C1 segment of cervical spinal cord (tissue), 14 donors: ENCODE measurements at places on chromosomes 6 and 20.

DNA sequence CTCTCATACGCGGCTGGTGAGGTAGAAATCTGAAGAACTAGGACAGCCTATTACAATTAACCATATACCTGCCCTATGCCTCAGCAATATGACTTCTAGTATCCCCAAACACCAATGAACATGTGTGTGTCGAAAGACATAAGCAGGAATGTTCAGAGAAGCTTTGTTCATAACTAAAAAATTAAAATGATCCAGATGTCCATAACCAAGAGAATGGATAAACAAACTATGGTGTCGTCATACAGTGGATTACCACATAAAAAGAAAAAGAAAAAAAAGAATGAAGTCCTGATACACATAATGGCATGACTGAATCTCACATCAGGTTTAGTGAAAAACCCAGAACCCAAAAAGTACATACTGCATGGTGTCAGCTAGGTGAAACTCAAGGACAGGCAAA, 73.9 kb downstream of the MDN1 start:
- no peak for DNase-seq

DNA sequence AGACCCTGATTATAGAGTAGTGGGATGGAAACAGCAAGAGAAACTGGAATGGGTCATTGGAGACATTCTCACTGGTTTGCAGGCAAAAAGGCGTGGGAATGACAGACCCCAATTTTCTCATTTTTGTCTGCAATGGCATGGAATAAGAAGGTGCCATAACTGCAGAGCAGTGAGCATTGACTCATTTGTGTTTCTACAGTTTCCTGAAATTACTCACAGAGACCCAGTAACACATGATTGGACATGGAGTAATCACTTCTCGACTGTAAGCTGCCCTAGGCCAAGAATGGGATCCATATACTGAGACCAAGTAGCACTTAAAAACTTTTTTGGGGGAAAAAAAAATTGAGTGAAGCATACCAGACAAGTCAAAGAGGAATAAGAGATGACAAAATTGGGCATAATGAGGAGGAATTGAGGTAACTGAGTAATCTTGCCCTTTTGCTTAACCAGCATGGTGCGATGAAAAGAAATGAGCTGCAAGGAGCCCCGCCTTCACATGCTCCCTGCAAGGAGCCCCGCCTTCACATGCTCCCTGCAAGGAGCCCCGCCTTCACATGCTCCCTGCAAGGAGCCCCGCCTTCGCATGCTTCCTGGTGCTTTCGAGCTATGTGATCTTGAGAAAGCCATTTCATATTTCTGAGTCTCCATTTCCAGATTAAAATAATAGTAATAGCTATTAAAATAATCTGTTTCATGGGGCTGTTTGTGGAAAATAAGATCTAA, 44.1 kb downstream of the NHSL1 start:
- no peak for DNase-seq

DNA sequence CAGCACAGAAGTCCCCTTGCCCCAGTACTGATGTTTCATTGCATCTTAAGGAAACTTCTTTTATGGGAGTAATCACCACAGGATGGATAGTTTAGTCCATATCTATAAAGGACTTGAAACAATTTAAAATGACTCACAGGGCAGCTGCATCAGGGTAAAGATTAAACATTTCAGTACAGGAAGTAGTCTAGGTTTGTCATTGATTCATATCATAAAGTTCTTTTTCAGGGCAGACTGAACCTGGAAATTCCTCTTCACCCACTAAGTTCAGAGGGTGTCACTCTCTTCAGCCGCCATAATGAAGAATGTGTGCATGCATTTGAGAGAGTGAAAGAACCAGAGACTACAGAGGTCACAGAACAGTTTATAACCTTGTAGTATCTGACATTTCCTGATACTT, 296.3 kb upstream of the JAG1 start:
- no peak for DNase-seq

DNA sequence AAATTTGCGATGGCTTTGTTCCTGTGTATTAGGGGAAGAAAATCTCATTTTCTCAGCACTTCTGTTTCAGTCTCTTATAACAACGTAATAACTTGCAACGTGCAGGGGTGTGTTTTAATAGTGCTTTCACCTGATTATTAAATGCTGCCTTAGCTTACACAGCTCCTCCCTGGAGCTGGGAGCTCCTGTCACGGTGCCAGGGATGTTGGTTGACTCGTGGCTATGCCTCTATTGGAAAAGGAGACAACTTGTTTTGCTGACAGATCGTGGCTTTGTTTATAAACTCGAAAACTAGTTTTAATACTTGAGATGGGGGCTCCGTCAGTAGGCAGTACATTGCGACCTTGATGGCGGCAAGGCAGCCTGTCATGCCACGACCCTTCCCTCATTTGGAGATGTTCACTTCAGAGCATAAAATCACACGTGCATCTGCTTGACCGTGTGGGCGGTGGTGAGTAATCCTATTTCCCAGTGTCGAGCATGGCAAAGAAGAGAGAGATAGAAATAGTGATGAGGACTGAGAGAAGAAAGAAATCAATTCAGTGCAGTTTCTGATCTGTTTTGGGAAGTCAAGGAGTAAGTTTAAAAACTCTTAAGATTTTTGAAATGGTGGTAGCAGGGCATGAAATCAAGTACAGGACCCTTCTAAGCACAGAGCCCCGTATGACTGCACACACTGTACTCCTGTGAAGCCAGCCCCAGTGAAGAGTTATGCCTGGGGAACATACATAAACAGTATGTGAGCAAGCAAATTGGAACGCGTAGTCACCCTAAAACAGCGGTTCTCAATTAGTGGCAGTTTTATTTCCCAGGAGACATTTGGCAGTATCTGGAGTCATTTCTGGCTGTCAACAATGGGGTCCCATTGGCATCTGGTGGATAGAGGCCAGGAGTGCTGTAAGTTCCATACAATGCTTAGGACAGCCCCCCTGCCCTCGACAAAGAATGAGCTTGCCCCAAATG, 147.2 kb downstream of the DOK5 start:
- DNase-seq, result no peak

GRCh38 chr20:7332169-7332568, 564.7 kb downstream of the BMP2 start:
- no peak for DNase-seq

GRCh38 chr6:170289951-170290295, 955 bp downstream of the DLL1 start:
- no peak for DNase-seq

GRCh38 chr20:4439461-4439860, 282.2 kb upstream of the PRND start:
- DNase-seq, result no peak

GRCh38 chr20:53176134-53176533, 204.0 kb downstream of the TSHZ2 start:
- no peak for DNase-seq

DNA sequence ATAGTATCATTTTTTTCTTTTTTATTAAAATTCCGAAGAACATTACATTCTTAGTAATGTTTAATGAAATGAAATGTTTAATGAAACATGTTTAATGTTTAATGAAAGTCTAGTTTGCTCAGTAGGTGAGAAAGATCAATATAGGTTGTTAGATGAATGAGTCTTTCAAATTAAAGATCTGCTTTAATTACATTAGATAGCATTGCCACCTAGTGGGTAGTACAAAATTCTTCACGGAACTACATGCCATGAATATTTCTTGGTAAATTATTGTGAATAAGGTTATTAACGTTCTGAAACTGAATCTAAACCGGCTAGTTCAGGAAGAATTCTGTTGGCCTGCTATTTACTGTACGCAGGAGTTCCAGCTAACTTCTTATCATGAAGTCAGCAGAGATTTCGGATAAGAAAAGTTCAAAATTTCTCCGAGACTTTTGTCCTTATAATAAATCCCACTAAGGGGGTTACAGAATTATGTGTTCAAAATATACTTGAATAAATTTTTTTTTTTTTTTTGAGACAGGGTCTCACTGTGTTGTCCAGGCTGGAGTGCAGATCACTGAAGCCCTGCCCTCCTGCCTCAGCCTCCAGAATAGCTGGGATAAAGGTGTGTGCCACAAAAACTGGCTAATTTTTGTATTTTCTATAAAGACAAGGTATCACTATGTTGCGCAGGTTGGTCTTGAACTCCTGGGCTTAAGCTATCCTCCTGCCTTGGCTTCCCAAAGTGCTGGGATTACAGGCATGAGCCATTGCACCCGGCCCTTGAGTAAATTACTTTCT, 7.9 kb upstream of the GMNN start:
- no peak for DNase-seq
